ENCODE measurements at places on chromosomes 4 and X.

GRCh38 chr4:81350040-81350439 is 121.7 kb downstream of the RASGEF1B start:
- no peak for DNase-seq

GRCh38 chrX:111506826-111507225 is 4.6 kb upstream of the SERTM2 start:
- DNase-seq, result no peak

DNA sequence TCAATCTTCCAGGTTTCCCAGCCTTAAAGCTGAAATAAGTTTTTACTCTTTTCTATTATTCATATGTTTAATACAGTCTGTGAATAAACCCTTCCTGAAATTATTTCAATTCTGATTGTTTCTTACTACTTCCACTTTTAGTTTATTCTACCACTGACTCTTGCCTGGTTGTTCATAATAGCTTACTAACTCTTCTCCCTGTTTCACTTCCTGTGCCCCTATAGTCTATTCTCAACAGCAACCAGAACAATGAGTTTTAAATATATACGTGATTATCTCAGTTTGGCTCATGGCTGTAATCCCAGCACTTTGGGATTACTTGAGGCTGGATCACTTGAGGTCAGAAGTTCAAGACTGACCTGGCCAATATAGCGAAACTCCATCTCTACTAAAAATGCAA is 408.0 kb upstream of the SPOCK3 start:
- DNase-seq, result no peak

- DNase-seq, result no peak
Measured at GRCh38 chr4:39304651-39305050, 61.5 kb downstream of the RFC1 start.

DNA sequence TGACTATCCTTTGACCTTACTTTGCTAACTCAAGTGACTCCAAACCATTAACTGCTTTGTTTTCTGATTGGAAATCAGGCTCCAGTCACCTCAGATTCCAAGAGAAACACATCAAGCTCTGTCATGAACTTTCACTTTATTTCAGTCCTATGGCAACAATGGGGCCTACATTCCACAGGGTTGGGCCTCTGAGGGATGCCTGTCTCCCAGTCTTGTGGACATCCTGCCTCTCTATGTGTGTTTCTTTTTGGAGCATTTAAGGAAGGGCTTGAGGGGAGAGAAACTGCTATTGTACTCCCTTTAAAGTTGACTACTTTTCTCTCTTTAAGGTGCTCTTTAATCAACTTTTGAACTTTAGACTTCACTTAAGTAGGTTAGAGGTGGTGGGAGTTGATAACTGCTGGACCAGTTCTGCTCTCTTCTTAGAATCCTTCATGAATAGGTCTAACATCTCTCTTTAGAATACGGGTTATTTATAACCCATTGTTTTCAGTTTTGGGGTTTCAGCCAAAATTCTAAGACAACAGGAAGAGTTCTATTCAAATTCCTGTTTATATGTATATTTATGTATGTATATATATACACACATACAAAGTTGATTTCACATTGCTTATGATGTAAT is 274.3 kb upstream of the NR3C2 start:
- no peak for DNase-seq

GRCh38 chrX:42362219-42362618 is 415.7 kb downstream of the PPP1R2C start:
- DNase-seq, result no peak

DNA sequence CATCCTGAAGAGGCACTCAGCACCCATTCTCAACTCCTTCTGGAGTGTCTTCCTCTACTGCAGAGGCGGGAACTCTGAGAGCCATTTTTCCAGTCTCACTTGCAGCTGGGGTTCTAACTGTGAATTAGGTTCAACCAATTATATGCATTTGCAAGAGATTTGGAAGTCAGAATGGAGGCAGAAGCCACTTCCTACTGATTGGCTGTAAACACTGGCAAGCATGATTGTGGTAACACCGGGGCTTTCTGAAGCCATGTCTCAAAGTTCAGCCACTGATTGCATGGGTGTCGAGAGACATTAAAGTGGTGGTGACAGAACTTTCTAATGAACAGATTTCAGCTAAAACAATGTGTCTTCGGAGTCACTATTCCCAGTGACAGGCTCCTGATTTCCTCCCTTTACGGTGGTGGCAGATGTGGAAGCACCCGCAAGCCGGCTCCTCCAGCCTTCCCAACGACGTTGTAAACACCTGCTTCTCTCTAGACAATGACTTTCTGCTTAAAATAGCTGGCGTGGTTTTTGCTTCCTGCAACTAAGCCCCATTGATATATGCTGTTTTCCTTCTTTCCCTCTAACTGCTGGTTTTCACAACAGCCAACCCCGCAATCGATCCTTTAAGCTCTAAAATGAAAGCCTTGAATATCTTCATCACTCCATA is 92.0 kb downstream of the IRF2 start:
- DNase-seq, result no peak

GRCh38 chrX:152896450-152896849 is 1.4 kb upstream of the ZNF185 start:
- DNase-seq, result no peak

DNA sequence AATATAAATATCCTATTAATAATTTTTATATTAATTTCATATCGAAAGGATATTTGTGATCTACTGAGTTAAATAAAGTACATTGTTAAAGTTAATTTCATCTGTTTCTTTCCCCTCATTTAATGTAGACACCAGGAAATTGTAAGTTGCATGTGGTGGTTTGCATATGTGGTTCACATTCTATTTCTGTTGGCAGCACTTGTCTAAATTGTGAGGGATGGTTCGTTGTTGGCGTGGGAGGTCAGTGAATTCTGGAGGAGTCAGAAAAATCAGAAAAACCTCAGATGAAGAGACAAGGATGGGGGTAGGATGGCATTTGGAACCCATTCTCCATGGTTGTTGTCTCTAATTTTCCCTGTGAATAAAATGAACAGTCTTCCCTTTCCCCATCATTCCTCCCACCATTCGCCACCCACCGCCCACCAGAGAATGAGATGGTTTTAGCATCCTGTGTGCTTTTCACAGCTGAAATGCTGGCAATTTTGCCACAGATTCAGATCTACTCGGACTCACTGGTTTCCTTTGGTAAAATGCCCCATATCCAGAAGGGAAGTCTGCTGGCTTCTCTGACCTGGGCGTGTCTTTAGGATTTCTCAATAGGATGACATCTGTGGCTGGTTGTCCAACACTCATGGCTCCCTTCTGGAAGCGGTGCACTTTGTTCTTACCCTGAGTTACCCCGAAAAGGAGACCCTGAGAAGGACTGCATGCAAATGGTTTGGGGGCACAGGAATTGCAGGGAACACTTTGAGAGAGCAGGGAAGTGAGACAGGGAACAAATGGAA is 52.3 kb downstream of the LGI2 start:
- no peak for DNase-seq

DNA sequence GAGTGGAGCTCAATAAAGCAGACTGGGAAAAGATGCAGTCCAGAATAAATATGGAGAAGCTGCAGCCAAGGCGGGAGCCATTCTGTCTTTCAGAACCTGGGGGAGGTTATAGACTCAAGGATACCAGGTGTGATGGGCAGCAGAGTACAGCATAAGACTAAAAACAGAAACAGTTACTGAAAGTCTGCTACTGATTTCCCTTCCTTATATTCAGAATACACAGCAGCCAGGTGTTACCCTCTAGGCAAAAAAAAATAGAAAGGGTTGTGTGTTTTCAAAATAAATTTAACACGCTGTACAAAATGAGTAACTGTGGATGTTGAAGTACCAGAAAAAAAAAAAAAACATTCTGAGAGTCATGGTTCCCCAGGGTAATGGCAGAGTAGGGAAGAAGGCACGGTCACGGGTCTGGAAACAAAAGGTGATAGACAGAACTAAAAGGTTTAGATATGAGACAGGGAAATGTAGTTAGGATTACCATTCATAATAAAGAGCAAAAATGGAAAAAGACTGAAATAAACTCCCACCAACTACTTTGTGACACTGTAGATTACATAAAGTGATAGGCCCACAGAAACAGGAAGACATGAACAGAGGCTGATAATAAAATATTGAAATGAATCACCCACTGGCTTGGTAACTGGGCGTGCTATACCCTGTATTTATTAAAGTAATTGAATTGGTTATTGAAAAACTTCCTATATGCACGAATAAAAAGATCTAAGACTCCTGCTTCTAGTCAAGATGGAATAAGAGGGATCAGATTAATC is 10.8 kb upstream of the HHIP start:
- no peak for DNase-seq

- DNase-seq, result no peak
Measured at GRCh38 chr4:79662651-79663050, 254.6 kb upstream of the GK2 start.

- DNase-seq, result no peak
Measured at GRCh38 chr4:85784947-85785346, 310.0 kb downstream of the ARHGAP24 start.

GRCh38 chrX:130523460-130524394 is 121.9 kb downstream of the RBMX2 start:
- no peak for DNase-seq

DNA sequence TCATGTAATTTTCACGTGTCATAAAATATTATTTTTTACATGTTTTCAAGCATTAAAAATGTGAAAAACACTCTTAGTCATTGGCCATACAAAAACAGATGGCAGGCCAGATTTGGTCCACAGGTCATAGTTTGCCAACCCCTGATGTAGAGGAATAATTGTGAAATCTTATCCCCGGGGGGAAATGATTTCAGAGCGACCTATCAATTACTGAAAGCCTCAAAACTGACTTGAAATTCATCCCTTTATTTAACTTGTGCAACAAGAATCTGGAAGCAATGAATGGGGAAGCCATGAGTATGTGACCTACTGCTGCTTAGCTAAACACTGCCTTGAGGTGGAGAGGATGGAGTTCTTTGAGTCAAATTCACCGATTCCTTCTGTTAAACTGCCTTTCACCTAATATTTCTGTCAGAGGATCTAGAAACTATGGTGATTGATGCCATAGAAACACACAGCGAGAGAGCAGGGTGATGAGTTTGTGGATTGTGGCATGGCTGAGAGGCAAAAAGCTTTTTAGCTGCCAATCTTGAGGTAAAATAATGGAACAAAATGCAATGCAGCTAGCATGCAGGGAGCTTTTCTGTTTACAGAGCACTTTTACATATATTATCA is 30.3 kb upstream of the BRS3 start:
- DNase-seq, result no peak

DNA sequence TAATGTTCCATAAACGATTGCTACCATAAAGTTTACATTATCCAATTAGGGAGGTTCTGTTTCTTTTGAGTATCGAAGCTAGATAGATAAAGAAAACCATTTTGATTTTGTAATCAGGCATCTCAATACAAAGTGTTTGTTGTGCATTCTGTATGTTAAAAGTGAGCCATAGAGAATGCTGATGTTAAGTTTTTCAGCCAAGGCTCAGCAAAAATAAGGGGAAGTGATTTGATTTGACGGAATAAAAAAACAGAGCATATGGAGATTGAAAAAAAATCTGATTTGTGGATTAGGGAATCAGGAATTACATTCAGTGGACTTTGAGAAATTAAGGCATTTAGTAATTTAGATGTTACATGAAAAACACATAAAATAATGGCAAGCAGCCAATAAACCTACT is 314.8 kb downstream of the PPP3CA start:
- DNase-seq, result no peak

DNA sequence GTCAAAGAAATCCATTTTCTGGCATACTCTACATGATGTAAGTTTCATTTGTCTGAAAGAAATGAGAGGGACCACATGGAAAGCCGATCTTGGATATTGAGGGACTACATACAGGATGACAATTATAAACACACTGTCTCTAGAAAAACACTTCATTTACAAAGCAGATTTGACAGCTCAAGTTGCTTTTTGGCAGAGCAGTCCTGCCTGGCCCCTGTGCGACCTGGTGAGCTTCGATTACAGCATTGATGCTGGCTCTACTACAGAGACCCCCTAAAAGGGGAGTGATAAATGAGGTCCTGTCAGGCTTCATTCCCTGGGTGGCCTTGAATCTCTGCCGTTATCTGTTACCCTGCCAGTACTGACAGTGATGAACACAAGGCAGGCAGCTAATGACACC is 215.2 kb upstream of the NOCT start:
- DNase-seq, result no peak

DNA sequence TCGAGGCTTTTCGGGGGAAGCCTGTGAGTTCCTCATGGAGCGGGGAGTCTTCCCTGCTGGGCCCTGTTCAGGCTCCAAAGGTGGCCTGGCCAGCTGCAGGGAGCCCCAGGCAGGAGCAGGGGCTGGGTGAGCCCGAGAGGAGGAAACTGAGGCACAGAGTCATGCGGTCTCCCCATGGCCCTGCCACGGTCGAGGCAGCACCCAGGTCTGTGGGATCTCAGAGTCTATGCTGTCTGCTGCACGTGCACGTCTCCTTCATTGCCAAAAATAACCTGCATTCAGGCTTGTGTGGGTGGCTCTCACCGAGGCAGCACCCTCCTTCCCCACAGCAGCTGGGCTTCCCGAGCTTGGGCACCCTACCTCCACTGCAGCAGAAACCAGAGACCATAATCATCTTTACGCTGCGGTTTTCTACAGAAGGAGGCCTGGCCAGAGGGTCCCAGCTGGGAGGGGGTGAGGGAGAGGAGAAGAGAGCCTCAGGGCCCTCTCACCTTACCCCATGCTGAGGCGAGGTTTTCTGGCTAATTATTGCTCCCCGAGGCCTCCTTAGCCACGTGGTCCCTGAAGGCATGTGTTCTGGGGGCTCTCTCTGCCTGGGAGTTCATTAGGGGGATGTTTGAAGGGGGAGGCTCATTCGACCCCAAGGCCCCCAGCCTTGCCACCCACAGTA is 64.3 kb downstream of the CPZ start:
- no peak for DNase-seq

- no peak for DNase-seq
Measured at GRCh38 chr4:170229006-170229405, 139.2 kb upstream of the AADAT start.

- no peak for DNase-seq
Measured at GRCh38 chrX:65697211-65697641, 29.8 kb downstream of the MSN start.

- DNase-seq, result no peak
Measured at GRCh38 chrX:122565952-122566351, 618.1 kb upstream of the GRIA3 start.

- no peak for DNase-seq
Measured at GRCh38 chr4:15988222-15988621, 25.2 kb upstream of the FGFBP2 start.

DNA sequence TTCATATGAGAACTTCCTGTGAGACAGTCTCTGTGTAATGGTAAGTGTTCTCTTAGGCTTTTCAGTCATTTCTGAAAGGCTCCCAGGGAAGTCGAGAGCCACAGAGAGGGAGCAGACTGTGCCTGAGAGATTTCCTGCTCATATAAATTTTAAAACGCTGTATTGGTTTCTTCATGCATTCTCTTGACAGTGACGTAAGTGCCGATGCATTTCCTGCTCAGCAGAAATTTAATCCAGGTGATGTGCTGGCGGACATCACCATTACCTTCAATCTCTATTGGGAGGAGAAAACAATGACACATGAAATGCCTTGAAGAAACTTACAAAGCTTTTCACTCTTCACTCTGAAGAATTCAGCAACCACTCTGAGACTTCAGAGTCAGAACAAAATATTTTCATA is 383.6 kb downstream of the BMPR1B start:
- DNase-seq, result no peak
